ENCODE measurements at places on chromosomes 7 and 10. TPM values are rescaled to one million over a fixed set of nuclear protein-coding genes. Genes with fewer than 3 reads are reported as not detected.

DNA sequence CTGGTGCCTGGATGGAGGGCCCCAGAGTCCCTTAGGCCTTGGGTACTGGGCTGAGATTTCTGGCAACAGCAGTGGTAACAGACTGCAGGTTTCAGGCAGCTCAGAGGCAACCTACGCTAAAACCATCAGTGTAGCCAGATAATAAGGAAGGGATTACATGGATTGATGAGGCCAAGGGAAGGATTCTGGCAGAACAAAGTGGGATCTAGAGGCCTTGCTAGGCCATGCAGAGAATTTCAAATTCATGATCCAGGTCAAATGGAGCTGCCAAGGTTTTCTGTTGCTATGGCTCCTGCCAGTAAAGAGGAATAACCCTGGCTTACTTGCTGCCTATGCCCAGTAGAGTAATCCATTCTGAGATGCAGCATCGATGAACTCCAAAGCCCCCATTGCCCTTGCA, 445.7 kb downstream of the ADRA2A start:
- DNase-seq, result no peak

RNF148 gene
- total RNA-seq, result 0.48 TPM

DNA sequence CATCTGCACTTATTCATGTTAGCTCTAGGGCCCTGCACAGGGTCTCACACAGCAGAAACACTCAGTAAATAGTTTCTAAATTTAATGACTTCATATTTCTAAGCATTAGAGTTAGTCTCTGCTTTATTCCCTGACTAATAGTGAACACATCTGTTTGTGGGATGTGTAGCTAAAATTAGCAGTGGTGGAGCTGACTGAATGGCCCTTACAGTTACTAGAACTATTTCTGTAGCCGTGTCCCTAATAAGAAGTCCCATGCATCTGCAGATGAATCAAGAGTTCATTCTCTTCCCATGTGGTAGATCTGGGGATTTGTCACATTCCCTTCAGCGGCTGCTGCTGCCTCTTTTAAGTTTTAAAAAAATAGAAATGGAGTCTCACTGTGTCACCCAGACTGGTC, 11.7 kb downstream of the MAP3K8 start:
- no peak for DNase-seq

GRCh38 chr7:90668992-90669391, 72.9 kb downstream of the CDK14 start:
- no peak for DNase-seq

OPALIN gene
- not detected for total RNA-seq

DNA sequence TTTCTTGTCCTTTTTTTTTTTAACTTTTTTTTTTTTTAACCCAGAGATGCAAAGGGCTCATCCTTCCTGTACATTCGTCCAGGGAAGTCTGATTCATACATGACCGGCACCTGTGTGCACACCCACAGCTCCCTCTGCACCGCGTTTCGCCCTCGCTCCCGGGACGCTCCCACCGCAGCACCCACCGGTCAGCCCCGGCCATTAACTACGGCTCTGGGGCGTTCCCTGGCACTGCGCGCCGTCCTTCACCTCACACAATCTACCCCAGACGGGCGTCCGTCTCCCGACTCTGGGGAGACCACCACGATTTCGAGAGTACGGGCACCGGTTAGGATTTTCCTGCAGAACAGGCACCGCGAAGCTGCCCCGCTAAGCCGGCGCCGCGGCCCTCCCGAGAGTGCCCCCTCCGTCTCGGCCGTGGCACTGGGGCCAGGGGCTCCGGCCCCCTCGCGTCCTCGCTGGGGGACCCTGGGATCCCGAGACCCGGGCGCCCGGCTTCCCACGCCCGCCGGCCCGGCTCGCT, 452 bp downstream of the ATE1 start:
- no peak for DNase-seq

DNA sequence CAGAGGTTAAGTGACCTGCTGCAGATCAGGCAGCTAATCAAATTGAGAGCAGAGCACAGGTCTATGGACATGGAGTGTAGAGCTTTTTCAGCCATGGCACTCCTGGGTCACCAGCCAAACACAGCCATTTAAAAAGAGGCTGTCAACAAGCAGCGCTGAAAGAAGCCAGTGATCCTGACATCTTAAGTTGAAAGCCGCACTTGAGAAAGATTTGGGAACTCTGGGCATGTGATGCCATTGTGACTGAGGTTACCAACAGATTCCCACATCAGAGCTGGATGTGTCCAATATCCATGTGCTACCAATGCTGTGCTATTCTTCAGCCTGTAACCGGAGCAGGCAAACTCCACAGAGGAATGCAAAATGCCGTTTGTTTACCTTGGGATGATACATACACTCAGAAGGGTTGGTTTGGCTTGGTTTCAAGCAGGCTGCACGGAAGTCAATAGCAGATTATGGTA, 56.2 kb upstream of the ABLIM1 start:
- no peak for DNase-seq

DNA sequence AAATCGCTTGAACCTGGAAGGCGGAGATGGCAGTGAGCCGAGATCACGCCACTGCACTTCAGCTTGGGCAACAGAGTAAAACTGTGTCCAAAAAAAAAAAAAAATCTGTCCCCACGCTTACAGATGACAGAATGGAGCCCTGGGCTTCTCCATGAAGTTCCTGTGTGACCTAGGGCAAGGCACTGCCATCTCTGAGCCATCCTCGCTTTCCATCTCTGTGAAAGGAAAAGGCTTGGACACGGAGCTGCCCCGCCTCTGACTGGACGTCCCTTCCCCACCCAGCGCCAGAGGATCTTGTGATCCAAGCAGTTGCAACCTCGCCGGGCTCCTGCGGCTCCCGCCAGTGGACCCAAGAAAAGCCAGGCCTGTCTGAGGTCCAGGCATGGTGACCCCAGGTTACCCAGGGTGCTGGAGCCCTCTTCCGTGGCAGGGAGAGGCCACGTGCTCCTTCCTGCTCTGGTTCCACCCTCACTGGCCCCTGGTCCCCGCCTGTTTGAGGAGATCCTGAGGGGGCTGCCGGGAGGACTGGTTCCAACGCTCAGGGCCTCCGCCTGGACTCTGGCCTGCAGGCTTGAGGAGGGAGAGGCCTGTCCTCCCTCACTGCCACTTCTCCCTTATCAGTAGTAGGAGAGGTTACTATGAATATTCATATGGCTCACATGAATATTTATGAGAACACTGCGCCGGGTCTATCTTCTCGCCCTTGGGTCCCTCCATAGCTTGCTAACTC, 25.6 kb upstream of the ELFN1 start:
- no peak for DNase-seq

DNA sequence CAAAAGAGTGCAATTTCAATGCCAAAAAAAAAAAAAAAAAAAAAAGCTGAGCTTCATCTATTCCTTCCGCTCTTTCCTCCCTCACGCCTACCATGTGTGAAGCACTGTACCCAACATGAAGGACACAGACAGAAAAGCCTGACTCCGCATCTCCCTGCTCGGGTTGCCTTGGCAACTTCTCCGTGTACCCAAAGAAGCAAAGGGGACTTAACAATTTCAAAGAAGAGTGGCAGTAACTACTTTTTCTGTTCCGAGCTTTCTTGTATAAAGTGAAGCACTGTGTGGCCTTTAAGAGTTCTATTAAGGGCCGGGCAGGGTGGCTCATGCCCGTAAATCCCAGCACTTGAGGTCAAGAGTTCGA, 177.7 kb downstream of the PRKCQ start:
- DNase-seq, result no peak

DNA sequence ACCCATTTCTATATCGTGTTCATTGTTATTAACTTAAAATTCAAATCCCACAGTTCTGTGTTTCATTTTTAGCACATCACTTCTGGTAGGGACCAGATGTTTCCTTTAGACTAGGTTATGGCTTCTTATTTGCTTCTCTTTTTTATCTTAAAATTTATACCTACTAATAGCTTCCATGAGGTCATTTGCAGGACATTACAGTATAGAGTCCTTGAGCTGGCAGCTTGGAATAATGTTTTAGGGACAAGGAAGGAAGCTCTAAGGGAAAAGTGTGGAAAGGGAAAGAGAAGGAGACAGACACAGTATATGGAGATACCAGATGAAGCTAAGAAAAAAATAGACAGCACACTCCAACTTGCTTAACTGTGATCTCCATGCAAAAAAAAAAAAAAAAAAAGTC, 48.8 kb upstream of the CD36 start:
- no peak for DNase-seq

DNA sequence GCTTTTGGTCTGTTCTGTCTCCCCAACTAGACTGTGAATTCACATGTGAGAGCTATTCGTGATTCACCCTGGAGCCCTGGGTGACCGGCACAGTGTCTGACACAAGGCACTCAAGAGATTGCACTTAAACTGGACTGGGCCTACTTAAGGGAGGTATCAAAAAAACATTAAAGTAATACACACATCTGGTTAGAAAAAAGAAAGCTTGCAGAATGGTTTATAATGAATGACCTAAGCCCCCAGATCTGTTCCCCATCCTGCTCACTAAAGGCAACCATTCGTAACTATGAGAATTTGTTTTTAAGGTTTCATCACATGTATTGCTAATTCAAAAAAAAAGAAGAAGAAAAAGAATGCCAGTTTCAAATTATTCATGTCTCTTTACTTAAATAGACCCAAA, 74.5 kb downstream of the DGKI start:
- DNase-seq, result no peak

CALCR gene
- 4.0 TPM for total RNA-seq

ETV1 gene
- 45.6 TPM for total RNA-seq

- DNase-seq, result no peak
These were observed 32.5 kb downstream of the ERLIN1 start for GRCh38 chr10:100153239-100153825.

- DNase-seq, result no peak
These were observed 76.3 kb upstream of the CAMK2B start for GRCh38 chr7:44401692-44402091.

DNA sequence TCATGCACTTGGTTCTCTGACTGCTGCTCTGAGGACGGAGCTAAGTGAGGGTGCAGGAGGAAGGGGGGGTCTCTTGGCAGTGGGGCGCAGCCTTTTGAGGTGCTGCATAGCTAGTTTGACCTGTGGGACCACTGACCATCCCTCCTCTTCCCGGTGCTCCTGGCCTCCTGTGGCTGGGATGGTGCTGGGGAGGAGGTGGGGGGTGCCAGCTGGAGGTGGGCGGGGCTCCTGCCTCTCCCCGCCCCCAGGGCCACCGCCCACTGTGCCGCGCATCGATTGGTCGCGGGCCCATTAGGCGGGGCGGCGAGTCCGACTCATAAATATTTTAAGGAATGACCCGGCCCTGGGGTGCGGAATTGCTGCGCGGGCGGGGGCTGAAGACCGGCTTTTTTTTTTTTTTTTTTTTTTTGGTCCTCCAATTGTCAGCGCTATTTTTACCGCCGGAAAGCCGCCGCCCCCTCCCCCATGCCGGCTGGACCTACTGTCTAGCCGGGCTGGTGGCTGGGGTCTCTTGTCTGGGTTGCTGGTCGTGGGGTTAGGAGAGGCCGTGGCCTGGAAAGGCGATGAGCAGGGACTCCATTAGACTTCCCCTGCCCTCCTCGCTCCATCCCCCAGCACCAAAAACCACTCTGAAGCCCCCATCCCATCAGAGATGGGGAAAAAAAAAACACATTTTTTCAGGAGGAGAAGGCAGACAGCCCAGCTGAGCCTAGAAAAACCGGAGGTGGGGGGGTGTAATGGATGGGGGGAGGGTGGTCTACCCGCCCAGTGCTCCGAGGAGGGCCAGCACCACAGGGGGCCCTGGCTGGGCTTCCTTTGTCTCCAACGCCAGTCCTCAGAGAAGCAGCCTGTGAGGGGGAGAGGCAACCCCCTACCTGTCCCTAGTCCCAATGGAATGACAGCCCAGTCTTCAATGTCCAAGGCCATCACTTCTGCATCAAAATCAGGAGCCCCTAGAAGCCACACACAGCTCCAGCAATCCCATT, 6.4 kb downstream of the SH2B2 start:
- DNase-seq, result peak; percentile 93

- DNase-seq, result no peak
These were observed 177.6 kb downstream of the GNAI1 start for GRCh38 chr7:80312139-80312661.

DNA sequence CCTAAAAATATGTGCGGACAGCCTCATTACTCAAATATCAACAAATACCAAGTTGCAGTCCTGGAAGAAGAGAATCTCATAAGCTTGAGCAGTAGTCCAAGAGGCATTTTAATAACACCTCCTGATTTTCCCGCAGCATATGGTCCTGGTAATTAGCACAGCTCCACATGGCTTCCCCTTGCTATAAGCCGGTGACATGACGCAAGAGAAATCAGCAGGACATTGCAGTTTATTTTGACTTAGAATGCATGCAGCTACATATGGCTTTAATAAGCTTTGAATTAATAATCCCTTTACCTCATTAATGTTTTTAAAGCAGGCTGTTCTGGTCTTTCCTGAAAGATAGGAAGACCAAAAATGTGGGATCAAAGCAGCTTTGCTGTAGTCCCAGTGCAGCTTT, 137.6 kb downstream of the RAMP3 start:
- no peak for DNase-seq

POM121C gene
- total RNA-seq, result 13.2 TPM

CPVL gene
- total RNA-seq, result 32.9 TPM

DNA sequence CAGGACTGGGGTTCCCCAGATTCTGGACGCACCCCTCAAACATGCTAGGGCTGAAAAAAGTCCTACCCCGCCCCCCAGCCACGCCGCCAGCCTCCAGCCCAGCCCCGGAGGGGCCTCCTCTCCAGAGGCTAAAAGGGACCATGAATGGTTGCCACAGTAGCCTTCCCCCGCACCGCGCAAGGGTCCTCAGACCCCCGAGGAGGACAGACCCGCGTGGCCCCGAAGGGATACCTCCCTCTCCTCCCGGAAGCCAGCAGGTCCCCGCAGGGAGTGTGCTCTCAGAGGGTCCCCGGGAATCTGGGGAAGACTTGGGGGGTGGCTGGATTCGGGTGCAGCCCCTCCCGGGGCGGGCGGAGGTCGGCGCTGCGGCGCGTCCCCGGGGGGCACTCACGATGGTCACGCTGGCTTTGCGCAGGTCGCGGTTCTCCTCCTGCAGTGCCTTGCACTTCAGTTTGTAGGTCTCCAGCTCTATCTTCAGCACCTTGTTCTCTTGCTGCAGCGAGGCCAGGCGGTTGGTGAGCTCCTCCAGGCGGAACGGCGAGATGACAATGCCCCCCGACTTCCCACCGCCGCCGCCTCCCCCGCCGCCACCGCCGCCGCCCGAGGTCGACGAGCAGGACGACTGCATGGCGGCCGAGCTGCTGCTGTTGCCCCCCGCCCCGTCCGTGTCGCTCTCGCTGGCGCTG, 482 bp downstream of the CCDC6 start:
- DNase-seq, result peak; percentile 48

All from H7 (cell line).